ENCODE measurements at places on chromosomes 11 and 22.
A peak's percentile ranks its signal among the peaks of the same experiment; 100 is the strongest.

DNA sequence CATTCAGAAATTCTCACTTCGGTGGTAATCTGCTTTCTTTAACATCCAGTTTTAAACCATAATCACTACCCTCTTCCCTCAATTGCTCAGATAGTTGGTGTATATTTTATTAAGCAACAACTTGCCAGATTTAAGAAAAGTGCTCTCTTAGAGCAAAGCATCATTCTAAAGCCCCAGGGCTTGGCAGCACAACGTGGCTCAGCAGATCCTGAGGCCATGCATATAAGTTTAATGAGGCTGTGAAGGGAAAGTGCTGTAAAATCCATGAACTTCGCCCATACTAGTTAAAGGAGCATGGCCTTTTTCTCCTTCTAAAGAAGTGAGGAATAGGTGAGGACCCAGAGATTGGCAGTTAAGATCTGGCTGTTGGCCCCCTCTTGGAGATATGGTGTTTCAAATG, 482.3 kb upstream of the CCDC90B start:
- no peak for DNase-seq

- no peak for DNase-seq
Measured at GRCh38 chr11:130396965-130397364, 31.4 kb downstream of the ADAMTS8 start.

- DNase-seq, result no peak
Measured at GRCh38 chr22:25572708-25573171, 8.3 kb downstream of the GRK3 start.

DNA sequence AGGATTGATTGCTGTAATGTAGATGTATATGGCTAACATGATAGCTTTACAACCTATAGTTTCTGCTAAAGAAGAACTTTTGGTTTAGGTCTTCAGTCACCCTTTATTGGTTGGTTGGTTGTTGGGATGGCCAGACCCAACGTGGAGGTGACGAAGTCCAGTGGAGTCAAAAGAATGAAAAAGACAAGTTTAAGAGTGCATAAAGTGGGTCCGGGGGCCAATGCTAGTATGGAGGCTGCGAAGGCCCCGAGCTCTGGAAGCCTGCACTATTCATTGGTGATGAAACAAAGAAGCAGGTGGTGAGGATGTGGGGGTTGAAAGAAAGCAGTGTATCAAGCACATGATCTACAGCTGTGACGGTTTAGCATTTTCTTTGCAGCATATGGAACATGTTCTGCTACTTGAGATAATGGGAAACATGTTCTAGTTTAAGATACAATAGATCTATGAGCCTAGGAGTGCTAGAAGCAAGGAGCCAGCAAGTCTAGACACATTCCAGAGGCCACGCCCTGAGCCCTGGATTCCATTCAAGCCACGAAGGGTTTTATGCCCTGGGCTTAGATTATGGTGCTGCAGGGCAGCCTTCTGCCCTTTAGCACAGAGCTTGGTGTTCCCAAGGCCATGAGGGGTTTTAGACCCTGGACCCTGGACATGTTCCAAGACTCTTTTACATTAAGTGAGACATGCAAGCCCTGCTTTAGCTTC, 6.3 kb downstream of the TCP11L1 start:
- DNase-seq, result no peak

DNA sequence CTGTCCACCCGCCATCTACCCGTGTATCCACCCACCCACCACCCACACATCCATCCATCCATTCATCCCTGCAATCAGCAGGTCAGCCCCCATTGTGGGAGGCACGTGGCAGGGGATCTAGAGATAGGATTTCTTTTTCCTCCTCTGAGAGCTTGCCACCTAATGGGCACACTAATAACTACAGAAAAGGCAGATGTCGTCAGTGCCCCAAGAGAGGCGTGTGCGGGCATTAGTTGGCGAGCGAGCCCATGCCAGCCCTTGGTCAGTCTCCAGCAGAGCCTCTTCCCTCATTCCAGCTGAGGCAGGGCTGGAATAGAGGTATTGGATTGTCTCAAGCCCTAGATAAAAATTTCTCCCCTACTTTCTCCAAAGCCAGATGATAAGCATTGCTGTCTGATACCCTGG, 9.7 kb downstream of the USP2 start:
- DNase-seq, result no peak

DNA sequence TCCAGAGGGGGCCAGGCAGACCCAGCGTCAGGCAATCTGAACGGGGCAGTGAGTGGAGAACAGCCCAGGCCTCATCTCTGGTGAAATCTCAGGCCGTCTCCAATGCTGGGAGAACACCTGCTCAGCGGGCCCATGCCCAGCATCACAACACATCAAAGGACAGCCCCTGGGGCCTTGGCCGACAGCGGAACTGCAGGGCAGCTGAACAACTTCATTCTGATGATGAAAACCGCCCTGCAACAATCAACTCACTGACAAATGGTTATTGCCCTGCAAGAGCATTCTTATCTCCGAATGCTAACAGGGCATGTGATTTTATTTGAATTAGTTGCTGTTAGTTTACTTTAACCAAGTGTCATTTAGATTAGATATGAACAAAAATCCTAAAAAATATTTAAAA, 14.6 kb downstream of the CELSR1 start:
- DNase-seq, result no peak

- DNase-seq, result no peak
Measured at GRCh38 chr11:27896096-27896495, 195.8 kb upstream of the BDNF start.

GRCh38 chr11:61146416-61146815, 14.8 kb downstream of the VPS37C start:
- DNase-seq, result no peak

GRCh38 chr22:25953276-25953675, 211.3 kb downstream of the MYO18B start:
- no peak for DNase-seq

GRCh38 chr11:121465709-121466062, 12.9 kb upstream of the SORL1-AS1 start:
- no peak for DNase-seq

DNA sequence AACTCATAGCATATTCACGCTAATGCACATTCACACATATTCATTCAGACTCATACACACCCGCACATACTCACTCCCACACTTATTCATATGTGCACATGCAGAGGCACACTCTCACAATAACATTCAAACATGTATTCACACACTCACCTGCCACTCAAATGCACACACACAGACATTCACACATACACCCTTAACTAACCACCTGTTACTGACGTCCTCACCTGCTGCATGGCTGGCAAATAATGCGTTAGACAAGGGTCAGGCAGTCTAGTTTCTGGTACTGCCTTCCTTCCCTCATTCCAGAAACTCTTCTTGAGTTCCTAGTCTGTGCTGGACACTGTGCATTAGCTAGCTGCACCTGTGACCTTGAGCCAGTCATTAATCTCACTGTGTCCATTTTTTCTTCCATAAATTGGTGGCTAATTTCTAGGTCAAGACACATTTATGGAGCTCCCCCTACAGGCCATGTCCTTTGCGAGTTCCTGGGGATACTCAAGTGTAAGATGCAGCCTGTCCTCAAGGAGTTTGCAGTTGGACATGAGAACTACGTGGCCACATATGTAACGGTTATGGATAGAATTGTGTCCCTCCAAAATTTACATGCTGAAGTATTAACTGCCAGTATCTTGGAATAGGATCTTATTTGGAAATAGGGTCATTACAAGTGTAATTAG, 34.5 kb upstream of the SEZ6L start:
- DNase-seq, result no peak

- no peak for DNase-seq
Measured at GRCh38 chr11:5476186-5476819, 12.2 kb upstream of the OR52D1 start.

GRCh38 chr11:36149538-36150242, 139.5 kb downstream of the COMMD9 start:
- no peak for DNase-seq

GRCh38 chr22:46269564-46269963, 1.8 kb downstream of the TTC38 start:
- DNase-seq, result no peak

GRCh38 chr11:2290351-2290841, 11.3 kb downstream of the C11orf21 start:
- no peak for DNase-seq

- peak; percentile 63 for DNase-seq
Measured at GRCh38 chr11:14974515-14975251, 2.5 kb upstream of the CALCA start.

DNA sequence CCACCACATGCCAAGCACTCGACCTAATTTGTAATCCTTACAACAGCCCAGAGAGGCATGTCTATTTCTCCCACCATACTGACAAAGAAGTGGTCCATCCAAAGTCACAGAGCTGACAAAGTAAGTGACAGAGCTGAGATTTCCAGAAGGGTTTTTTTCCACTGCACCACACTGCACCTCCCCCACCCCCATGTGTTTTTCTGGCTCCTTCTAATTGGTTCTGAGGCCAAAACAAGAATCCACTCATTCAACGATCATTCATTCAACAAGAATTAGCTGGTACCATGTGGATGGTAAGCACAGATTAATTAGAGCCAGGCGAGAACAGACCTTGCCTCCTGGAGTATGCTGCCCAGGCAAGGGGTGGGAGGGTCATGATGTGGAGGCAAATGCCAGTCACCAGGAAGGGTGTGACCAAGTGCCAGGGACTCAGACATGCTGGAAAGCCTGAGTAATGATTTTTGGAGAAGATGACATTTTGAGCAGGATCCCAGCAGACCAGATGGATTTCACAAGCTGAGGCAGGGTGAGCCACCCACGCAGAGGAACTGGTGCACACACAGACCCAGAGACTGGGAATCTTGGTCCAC, 14.9 kb upstream of the PRG2 start:
- DNase-seq, result peak; percentile 49

- no peak for DNase-seq
Measured at GRCh38 chr11:19869466-19869865, 156.8 kb downstream of the NAV2 start.

DNA sequence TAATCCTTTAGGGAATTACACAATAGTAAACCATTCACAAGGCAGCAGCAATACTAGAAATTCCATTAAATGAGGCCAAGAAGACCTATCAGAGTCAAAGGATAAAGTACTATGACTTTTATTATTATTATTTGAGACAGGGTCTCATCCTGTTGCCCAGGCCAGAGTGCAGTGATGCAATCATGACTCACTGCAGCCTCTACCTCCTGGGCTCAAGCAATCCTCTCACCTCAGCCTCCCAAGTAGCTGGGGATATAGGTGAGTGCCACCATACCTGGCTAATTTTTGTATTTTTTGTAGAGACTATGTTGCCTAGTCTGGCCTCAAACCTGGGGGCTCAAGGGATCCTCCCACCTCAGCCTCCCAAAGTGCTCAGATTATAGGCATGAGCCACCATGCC, 51.8 kb downstream of the TTC28 start:
- DNase-seq, result no peak

GRCh38 chr11:133154781-133155180, 377.5 kb downstream of the OPCML start:
- DNase-seq, result no peak
